ENCODE measurements at places on chromosomes 1 and 21.
A peak's percentile ranks its signal among the peaks of the same experiment; 100 is the strongest.

DNA sequence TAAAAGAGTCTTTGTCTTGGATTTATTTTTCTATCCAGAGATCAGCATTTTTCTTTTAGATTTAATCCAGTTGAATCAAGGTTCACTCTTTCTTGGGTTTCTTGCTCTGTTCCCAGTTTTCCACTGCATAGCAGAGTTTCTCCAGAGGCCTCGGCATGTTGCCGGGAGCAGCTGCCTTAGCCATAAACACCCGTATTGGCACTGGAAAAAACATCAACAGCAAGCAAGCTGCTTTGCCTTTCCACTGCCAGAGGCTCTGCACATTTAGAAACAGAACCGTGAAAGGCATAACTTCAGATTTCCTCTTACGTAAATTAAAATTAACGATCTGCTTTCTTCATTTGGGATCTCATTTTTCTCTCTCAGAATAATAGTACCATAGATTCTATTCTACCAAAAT is 181.8 kb upstream of the L1TD1 start:
- no peak for DNase-seq
- no peak overlapping the region for H3K27ac ChIP-seq
- no peaks in the 10 kb centered on the region for H3K27me3 ChIP-seq

DNA sequence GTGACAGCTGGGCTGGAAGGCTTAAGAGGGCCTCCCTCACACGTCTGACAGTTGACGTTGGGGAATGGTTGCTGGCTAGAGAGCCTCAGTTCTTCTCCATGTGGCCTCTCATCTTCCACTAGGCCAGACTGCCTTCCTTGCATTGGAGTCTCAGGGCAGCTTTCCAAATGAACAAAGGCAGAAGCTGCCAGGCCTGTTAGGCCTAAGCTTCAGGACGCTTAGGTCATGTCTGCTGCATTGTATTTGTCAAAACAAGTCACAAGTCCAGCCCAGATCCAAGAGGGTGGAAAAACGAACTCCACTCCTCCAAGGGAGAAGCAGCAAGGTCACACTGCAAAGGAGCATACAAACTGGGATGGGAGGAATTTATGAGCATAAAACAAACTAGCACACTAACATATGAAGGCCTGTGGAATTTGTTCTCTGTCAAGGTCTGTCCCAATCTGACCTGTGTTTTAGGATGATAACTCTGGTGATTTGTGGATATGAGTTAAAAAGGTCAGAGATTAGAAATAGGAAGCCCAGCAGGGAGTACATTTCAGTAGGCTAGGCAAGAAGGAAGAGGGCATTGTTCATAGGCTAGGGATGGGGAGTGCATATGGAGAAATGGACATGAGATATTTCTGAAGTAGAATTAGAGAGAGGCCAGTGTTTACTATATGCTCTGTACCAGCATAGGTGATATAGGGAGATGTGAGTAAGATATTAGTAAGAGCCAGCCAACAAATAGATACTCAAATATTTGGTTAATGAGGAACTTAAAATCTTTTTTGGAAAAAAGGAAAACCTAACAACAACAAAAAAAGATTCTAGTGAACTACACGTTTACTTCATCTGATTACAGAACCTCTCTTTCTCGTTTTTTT is 29.1 kb upstream of the CNN3 start:
- H3K27ac ChIP-seq = no peak overlapping the region
- no peaks in the 10 kb centered on the region for H3K27me3 ChIP-seq
- no peak for DNase-seq
- H3K4me1 ChIP-seq = no peaks in the 10 kb centered on the region
- no peak overlapping the region for H3K4me3 ChIP-seq

DNA sequence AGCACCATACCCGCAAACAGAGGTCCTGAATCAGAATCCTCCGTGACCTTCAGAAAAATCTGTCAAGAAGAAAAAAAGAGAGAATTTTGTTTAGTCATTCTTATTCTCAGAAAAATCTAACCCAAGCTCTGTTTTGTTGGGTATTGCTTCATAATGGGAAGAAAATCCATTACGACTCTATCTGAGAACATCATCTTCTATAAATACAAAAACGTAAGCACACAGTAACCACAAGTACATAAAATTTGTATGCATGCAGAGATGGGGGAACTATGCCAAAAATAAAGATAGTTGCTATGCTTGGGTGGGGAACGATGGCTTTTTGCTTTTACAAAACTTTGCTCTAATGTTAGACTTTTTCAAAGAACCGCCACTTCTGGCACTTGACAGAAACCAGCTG is 84.2 kb downstream of the ABCA4 start:
- H3K4me1 ChIP-seq = peaks cover 10% of the 10 kb centered on the region
- H3K36me3 ChIP-seq = no peaks in the 10 kb centered on the region

DNA sequence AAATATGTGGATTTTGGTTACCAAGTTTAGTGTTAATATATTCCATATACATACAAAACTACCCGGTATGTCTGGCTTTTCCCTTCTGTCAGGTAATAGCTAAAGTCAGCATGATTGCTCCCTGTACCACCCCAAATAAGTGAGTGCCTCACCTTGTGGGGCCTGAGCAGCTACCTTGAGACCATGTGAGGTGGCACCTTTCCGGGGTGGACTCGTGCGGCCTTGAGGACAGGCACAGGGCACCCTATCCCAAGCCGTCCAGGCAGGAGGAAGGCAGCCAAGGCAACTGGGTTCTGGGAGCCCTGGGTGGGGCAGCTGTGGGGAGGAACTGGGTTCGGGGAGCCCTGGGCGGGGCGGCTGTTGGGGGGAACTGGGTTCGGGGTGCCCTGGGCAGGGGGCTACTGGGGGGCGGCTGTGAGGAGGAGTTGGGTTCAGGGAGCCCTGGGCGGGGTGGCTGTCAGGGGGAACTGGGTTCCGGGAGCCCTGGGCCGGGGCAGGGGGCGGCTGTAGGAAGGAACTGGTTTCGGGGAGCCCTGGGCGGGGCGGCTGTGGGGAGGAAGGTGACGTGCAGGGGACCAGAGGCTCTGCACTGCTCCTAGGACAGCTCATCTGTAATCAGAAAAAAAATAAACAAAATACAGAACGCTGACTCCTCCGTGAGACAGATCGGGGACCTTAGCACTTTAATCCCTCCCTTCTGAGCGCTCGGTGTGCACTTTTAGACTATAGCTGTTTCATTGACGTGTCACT is 63.3 kb downstream of the POFUT2 start:
- peak overlapping the region; percentile 24 for H3K4me3 ChIP-seq
- no peaks in the 10 kb centered on the region for H3K27me3 ChIP-seq
- peaks cover 34% of the 10 kb centered on the region for H3K36me3 ChIP-seq
- peak overlapping the region; percentile 73 for H3K27ac ChIP-seq

GRCh38 chr1:189654906-189655305 is 822.8 kb downstream of the BRINP3 start:
- no peaks in the 10 kb centered on the region for H3K36me3 ChIP-seq
- no peak overlapping the region for H3K27ac ChIP-seq
- H3K27me3 ChIP-seq = no peaks in the 10 kb centered on the region
- no peaks in the 10 kb centered on the region for H3K4me1 ChIP-seq
- no peak overlapping the region for H3K4me3 ChIP-seq
- no peak for DNase-seq
